T-helper 9 cell (primary cell): ENCODE measurements at places on chromosomes 11 and 22.

GRCh38 chr22:35357883-35358621 lies 22.8 kb upstream of the HMOX1 start:
- DNase-seq = no peak

- no peak for DNase-seq
Observed at GRCh38 chr22:17829695-17830042, 55.4 kb upstream of the BID start.

GRCh38 chr22:24594569-24595120 lies 1.8 kb upstream of the LRRC75B start:
- DNase-seq = no peak

DNA sequence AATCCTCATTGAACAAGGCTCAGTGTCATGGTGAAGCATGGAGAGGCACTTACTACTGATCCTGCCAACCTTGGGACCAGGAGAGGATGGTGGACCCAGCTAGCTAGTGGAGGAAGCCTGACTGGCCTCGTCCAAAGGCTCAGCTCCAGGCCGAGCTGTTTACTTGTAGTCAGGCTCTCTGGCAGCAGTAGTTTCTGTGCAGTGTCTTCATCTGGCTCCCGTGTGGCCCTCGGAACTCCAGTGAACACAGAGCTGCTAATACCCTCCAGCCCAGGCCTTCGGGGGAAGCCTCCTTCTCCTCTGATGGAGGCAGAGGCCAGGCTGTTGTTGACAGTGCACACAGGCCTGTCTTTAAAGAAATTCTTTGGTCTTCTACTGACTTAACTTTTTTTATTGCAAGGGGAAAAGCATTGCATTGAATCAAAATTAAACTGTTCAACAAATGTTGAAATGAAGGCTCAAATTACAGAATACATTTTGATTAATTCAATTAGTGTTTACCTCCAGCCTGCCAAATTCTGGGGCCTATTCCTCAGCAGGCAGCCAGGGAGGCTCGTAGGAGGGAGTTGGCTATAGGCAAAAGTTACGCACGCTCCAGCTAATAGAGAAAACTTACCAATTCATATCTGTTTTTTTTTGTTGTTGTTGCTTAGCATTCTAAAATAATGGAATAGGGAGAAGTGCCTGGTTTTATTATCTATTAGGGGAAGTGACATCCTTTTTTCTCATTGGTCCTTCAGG lies 18.8 kb downstream of the PPFIBP2 start:
- DNase-seq = no peak

- no peak for DNase-seq
Observed at GRCh38 chr22:48218889-48219420, 1456.5 kb downstream of the TBC1D22A start.

- DNase-seq = no peak
Observed at GRCh38 chr22:42473484-42474193, 41.4 kb upstream of the NFAM1 start.
